Midbrain (tissue), 1 donor: ENCODE measurements at places on chromosomes 6 and 20.

DNA sequence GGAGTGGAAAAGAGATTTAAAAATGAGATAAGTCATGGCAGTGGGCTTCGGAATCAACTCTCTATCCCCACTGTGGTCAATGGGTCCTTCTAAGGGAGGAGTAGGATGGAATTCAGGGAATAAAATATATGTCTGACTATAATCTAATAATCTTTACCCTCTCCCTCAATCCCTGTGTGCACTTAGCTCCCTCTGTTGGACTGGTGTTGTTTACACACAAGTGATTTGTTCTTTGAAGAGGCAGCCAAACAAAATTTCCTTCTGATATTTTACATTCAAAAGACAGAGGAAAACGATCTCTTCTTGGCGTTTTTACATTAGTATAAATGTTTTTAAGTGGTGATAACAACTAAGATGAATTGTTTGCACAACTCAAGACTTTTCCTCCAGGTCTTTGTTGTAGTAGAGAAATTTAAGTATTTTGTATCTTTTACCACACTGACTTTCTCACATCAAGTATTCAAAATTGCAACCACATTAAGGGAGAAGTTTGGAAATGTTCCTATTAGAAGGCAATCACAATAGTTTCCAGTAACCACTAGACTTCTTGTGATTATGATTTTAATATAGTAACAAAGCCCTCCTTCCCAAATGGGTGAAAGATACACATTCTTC, 317.8 kb downstream of the CENPW start:
- no peak for DNase-seq

GRCh38 chr6:168213121-168213524, 106.5 kb downstream of the DACT2 start:
- DNase-seq, result no peak

- no peak for DNase-seq
Observed at GRCh38 chr6:136788069-136788902, 4.0 kb downstream of the MAP3K5 start.

DNA sequence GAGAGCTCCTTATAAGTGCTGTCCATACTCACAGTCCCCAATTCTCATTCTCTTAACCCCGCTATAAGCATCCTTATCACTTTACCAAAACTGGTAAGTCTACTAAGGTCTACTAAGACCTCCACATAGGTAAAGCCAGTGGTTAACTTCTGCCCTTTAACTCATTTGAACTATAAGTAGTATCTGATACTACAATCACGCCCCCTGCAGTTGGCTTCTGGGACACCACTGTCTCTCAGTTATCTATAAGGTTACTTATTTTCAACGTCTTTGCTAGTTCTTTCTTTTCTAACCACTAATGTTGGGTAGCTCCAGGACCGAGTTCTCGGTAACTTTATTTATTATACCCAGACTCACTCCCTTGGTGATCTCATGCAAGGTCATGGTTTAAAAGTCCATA, 142.6 kb downstream of the ARHGAP18 start:
- DNase-seq, result no peak

- no peak for DNase-seq
Observed at GRCh38 chr6:44073612-44074438, 53.4 kb downstream of the MRPL14 start.

- DNase-seq, result no peak
Observed at GRCh38 chr6:107768044-107768443, 56.1 kb downstream of the SCML4 start.

DNA sequence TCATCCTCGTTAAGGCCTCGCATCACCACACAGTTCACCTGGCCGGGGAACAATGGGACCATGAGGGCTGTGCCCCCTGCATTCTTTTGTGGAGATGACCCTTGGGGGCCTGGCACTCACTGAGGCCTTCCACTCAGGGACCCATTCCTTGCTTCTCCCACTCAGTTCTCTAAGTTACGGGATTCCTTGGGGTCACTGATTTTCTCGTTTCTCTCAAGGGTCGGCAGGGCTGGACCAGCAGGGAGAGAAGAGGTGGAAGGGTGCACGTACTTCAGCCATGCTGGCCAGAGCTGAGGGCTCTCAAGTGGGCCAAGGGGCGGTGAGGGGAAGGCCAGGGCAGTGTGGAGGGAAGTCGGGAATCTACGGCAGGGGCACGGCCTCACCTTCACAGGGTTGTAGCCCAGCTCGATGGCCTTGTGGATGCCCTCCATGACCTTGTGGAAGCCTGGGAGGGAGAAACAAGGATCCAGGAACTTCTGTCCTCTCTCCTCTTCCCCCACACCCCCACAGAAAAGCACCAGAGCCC, 20.8 kb downstream of the MOCS1 start:
- DNase-seq, result no peak

GRCh38 chr6:108441141-108441540, 119.6 kb upstream of the FOXO3 start:
- no peak for DNase-seq

DNA sequence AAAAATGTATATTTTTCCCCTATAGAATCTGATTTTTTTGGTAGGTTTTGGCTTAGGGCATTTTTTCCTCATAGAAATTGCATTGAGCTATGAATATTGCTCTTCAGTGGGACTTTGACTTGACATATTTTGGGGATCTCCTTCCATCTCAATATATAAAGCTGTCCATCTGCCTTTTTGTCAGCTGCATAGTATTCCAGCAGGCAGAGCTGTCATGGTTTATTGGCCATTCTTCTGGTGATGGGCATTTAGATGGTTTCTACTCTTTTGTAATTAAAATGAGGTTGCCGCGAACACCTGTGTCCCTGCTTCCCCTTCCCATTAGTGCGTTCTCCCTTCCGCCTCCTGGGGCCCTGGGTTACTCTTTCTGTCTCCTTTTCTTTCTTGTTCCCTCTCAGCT, 80.0 kb upstream of the NNAT start:
- DNase-seq, result no peak

GRCh38 chr6:50842861-50843384, 24.3 kb downstream of the TFAP2B start:
- DNase-seq, result no peak

- DNase-seq, result no peak
Observed at GRCh38 chr6:156659822-156660198, 117.4 kb upstream of the ARID1B start.

DNA sequence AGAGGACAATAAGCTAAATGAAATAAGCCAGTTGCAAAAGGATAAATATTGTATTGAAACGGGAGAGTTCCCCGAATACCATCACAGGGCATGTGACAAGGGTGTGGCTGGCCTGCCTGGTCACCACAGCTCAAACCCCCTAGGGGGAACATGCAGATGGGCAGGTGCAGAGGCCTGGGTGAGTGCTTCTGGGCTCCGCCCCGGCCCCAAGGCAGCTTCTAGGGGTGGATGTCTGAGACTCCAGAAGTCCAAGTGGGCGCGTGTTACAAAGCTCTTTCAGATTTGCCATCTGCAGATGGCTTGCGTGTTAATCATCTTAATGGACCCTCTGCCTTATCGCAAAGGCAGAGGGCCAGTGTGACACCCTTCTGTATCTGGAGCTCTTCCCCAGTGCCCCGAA, 559.2 kb upstream of the IMPG1 start:
- DNase-seq, result no peak

GRCh38 chr6:134551245-134551960, 233.5 kb upstream of the SGK1 start:
- no peak for DNase-seq

DNA sequence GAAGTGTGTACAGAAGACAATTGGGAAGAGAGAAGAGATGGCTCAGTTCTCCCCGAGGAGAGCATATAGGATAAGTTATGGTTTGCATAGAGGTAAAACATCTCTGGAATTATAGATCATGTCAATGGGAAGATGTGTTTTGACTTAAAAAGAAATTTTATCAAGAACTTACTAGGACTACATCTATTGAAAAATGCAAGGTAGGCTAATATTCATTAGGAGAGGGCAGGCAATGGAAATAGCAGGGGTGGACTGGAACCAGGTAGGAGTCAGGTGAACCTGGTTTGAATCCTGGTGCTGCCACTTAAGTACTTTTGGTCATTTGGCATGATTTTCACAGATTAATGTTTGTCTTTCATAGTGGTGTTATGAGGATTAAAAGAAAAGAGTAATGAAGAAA, 96.2 kb downstream of the FARS2 start:
- DNase-seq, result no peak

GRCh38 chr6:30100585-30101443, 12.1 kb downstream of the TRIM31 start:
- DNase-seq, result no peak

DNA sequence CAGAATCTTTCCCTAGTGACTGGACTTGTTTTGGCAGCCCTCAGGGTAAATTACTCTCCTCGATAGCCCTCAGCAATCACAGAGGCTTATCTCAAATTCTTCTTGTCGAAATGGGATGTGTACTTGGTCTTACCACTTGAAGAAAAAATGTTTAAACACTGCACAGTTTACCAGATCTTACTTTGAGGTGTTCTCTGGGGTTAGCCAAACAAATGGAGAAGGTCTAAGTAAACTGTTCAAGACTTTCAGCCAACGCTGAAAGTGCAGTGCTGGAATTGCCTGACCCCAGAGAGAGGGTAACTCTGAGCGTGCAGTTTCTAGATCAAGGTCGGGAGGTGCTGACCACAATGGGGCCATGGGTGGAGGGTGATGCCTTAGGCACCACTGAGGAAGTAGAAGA, 39.2 kb downstream of the MYLIP start:
- no peak for DNase-seq

DNA sequence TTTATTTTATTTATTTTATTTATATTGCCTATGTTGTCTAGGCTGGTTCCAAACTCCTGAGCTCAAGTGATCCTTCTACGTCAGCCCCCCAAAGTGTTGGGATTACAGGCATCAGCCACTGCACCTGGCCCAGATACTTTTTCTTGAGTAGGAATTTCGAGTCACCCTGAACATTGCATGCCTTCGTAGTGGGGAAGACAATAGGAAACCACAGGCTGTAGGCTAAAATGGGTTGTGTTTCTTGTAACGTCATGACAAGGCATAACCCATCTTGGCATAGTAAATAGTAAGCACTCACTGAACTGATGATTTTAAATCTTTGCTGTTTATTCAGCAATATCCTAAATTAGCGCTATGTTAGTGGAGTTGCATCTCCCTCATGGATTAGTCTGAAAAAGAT, 34.9 kb downstream of the PTPN1 start:
- no peak for DNase-seq

DNA sequence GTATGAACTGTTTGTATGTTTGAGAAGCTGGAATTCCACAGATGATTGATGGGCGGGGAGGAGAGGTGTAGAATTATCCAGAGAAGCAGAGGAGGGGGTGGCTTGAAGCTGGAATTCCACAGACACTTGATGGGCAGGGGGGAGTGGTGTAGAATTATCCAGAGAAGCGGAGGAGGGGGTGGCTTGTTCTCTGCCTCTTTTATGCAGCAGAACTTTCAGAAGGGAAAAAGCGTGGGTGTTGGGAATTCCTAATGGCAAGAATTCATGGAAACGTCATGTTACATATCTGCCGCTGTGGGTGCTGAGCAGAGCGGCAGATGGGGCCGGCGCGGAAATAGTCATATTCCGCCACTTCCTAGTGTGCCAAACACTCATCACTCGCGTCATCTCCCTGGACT, 167.9 kb upstream of the KCNG1 start:
- DNase-seq, result no peak

- no peak for DNase-seq
Observed at GRCh38 chr20:25481918-25482253, 74.4 kb downstream of the GINS1 start.

GRCh38 chr6:10141746-10142443, 273.0 kb downstream of the TFAP2A start:
- no peak for DNase-seq

- DNase-seq, result no peak
Observed at GRCh38 chr6:99875068-99875467, 119.0 kb downstream of the MCHR2 start.

DNA sequence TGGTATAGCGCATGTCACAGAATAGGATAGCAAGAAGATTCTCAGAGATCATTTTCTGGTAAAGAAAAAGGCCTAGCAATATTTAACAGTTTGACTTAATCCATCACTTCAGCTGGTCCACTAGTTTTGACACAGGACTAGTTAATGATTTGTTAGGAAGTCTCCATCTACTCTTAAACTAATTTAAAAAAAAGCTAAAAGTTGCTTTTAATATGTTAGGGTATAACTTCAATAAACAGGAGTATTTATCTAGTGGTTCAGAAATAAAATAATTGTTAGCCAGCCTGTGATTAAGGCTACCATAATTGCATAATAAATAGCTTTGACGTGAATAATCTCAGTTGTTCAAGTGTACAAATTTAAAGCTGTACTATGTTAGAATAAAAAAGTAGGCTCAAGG, 195.6 kb downstream of the FUT9 start:
- no peak for DNase-seq

- DNase-seq, result no peak
Observed at GRCh38 chr6:132067286-132067685, 116.1 kb upstream of the CCN2 start.

DNA sequence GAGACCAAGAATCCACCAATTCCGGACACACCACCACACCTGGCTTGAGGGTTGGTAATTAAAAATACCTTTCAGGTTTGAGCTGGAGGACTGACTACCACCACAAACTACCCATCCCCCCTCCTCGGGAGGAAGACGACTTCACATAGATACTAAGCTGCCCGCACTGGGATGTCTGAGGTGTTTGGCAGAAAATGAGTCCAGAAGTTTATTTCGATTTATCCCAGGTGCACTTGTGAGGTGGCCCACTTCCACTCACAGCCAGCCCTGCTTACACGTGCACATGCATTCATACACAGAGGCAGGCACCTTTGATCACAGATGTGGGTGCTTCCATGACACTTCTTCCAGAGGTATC, 187.1 kb downstream of the ID4 start:
- no peak for DNase-seq

- DNase-seq, result no peak
Observed at GRCh38 chr6:43915986-43916923, 146.2 kb downstream of the VEGFA start.

DNA sequence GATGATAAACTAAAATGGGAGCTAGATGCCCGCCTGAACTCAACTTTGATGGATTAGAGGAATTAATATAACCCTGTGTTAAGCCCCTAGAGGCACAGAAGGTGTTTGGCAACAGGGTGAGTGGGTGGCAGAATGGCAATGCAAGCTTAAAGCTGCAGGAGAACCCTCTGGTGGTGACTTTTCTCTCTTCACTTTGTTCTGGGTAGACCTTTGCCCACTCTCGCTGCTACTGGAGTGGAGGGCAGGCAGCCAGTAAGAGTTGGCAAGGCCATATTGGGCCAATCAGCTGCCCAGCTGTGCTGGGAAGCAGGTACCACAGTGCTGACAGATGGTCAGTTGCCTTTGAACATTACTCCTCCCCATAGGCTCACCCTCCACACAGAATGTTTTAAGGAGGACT, 468.2 kb downstream of the MMUT start:
- no peak for DNase-seq

- DNase-seq, result no peak
Observed at GRCh38 chr6:120447605-120448004, 886.7 kb downstream of the TBC1D32 start.

DNA sequence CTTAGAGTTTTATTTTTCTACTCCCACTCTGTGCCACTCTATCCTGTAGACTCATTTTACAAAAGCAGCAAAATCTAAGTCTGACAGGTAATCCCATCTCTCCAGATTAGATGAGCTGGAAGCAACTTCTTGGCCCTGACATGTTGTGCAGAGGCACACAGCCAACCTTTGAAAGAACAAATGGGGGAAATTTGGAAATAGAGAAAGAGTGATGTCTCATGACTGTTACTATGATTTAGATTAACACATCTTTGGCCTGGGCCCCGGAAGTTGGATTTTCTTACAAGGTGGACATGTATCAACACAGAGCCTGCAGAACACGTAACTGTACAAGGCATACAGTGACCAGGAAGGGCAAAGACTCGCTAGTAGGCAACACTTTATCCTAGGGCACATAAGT, 227.7 kb downstream of the MYLK4 start:
- DNase-seq, result no peak
